ENCODE measurements at places on chromosomes 16 and 17.

GRCh38 chr17:42310787-42311215 lies 22.5 kb downstream of the STAT5A start:
- no peak for DNase-seq

- DNase-seq: no peak
These were observed 10.4 kb downstream of the BEAN1 start for GRCh38 chr16:66437391-66437945.

DNA sequence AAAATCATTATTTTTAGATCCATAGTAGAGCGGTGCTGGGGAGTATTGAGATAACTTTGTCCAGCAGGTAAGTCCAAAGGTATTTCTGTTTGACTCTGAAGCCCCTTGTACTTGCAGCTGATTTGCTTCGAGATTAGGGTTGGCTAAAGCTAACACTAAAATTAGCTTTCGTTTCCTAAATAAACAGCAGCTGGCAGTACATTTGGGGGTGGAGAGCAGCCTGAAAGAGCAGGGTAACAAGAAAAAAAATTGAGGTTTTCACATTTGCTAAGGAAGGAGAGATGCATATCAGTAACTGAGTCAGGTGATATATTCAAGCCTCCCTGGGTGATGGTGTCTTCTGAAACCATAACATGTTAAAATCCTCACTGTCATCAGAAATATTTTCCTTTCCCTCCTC lies 37.4 kb upstream of the TMC5 start:
- no peak for DNase-seq

- no peak for DNase-seq
These were observed 24.4 kb downstream of the ARHGAP17 start for GRCh38 chr16:24990803-24991202.

DNA sequence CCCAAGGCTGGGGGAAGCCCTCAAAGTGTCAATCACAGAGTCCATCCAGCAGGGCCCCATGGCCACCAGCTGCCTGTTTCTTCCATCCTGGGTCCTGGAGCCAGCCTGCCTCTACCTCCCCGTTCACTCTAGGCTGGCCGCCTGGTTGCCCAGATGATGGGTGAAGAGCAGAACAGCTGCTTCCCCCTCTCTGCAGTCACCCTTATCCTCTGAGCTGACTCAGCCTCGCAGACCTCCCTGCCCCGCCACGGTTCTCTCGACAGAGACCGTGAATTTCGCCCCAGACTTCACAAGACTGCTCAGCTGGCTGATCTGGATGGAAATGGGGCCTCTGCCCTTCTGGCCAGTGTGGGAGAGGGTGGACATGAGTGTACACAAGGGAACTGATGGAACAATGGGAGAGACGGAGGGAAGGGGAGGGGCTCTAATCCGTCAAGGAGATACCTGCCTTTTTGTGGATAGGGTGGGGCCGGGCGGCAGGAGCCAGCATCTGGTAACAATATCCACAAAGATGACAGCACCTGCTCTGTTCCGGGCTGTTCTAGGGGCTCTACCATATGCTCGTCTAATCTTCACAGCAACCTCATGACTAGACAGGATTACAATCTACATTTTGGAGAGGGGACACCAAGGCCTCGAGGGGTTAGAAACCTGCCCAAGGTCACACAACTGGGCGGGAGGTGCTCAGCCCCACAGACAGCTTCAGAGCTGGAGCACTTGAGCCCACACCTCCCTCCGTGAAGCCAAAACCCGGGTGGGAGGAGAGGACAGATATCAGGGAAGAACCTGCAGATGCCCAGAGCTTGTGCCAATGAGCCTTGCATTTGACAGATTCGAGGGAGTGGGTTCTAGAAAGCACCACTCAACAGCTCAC lies 136.0 kb downstream of the SDK2 start:
- no peak for DNase-seq

- no peak for DNase-seq
These were observed 182.5 kb downstream of the ZNF18 start for GRCh38 chr17:11814655-11815262.

- no peak for DNase-seq
These were observed 235.8 kb downstream of the MAP2K4 start for GRCh38 chr17:12256380-12256995.

- no peak for DNase-seq
These were observed 9.6 kb upstream of the EVPL start for GRCh38 chr17:76036497-76037261.

DNA sequence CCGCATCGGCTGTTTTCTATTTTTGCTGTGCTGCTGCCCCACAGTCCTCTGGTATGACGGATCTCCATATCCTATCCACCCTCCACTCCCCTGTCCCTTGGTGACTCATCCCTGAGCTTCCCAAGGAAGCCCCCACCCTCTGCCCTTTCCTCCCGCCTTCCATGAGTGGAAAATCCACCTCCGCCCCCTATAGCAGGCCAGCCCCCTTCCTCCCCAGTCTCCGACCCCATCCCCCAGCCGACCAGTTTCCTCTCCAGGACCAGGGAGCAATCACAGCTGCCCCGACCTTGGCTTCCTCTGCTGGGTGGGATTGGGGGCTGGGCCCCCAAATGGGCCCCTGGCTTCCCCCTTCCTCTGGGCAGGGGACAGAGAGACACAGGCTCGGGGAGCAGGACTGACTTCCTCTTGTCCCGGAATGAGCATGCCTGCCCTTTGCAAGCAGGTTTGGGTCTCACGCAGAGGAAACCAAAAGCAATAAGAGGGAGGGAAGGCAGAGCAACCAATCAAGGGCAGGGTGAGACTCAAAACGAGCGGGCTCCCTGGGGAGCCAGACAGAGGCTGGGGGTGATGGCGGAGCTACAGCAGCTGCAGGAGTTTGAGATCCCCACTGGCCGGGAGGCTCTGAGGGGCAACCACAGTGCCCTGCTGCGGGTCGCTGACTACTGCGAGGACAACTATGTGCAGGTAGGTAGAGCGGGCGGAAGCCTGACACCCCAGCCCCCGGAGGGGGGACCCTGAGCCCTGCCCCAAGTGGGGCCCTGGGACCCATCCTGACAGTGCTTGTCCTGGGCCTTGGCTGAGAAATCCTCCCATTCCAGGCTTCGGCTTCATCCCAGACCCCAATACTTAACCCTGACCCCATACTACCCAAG lies at the start of the genes ABI3 and GNGT2:
ABI3 (plus strand) TSS at position 550 of the 872 bp plus-strand sequence; CDS start at position 568, 18 bp downstream.
GNGT2 (minus strand) TSS at position 417 of the 872 bp plus-strand sequence. CDS start 3,152 bp downstream, outside the sequence.
- no peak for DNase-seq

DNA sequence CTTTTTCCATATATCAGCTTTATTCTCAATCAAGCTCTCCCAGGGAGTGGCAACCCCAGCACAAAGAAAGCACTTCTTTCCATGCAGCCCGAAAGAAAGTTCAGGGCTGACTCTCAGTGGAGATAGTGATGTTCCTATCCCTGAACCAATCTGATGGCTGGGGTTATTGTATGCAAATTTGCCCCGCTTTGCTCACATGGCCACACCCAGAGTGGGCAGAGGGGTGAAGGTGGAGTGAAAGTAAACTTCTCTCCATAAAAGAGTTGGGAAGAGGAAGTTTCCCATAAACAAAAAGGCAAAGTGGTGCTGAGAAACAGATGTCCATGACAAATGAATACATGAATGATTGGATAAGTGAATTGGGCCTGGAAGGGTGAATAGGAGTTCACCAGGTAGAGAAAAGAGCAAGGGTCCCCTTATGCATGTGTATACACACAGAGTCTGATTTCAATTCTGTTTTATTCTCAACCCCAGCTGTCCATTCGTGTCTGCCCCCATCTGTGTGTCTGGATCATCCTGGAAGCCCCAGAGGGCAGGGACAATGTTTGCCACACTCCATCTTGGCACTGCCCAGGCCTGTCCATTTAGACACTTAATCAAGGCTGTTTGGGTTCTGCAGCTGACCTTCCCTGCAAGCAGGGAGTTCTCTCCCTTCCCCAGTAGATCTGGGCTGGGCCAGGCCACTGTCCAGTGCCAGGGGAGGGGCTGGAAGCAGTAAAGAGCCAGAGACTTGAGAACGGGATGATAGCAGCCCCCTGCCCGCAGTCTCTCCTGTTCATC lies 14.1 kb upstream of the NGFR start:
- DNase-seq: no peak

DNA sequence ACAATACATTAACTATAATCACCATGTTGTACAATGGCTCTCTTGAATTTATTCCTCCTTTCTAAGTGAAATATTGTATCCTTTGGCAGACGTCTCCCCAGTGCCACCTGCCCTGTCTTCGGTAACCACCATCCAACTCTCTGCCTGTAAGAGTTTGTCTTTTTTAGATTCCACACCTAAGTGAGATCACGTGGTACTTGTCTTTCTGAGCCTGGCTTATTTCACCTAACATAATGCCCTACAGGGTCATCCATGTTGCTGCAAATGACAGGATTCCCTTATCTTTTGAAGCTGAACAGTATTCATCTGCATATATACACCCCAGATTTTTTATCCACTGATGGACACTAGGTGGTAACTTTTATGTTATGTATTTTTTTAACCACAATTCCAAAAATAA lies 24.2 kb downstream of the ORC6 start:
- no peak for DNase-seq

DNA sequence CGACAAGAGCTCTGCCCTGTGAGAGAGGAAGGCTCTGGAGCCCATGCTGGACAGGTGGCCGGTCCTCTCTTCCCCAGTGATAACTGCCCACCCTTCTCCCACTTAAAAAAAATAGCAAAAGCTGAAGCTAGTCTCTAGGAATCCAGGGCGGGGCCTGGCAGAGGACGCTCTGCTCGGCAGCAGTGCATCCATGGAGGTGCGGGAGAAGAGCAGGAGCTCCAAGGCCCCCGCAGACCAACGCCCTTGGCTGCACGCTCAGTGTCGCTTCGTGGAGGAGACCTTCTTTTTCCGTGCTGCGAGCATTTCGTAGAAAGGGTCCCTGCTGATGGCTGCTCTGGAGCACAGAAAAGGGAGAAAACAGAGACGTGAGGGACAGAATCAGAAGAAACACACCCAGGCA lies 98.6 kb upstream of the DNAH17 start:
- DNase-seq: no peak

DNA sequence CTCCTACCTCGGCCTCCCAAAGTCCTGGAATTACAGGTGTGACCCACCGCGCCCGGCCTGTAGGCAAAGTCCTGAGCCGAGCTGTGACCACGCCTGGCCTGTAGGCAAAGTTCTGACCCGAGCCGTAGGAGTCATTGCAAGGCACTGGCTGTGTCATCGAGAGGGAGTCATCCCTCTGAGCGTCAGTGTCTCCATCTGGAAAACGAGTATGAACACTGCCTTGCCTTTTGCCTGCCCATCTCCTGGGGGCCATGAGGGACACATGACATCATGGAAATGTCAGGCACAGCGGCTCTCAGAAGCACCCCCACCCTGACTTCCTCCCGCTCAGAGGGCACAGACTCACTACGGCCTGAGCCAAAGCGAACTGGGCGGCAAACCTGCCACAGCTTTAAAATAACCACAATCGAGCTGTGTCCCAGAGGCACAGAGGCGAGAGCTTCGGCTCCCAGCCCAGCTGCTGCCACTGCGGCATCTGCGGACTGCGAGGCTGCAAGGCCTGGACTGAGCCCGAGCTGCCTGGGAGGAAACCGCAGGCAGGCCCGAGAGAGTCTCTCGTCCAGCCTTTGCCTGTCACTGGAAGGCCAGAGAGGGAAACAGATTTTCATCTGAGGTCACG lies 50.8 kb downstream of the RPH3AL start:
- DNase-seq: no peak

GRCh38 chr17:49935526-49936210 lies 33.3 kb upstream of the DLX4 start:
- no peak for DNase-seq

DNA sequence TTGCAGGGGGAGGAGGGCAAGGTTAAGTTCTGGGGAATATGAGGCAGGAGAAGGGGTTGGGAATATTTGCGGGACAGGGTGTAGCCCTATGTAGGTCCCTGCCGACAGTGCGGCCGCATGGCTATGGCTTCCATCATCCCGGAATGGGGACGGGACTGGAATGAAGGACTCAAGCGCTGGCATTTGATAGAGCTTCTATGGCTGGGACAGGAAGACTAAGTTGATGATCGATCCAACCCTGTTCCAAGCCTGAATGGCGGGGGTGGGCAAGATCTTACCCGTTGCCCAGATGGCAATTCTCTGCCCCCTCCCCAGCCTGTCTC lies 47.1 kb downstream of the SRCIN1 start:
- DNase-seq: no peak

DNA sequence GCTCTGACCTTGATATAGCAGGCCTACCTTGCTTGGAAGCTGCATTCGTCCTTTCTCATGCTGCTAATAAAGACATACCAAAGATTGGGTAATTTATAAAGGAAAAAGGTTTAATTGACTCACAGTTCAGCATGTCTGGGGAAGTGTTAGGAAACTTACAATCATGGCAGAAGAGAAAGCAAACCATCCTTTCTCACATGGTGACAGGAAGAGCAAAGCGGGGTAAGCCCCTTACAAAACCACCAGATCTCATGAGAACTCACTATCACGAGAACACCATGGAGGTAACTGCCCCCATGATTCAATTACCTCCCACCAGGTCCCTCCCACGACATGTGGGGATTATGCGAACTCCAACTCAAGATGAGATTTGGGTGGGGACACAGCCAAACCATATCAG lies 6.0 kb upstream of the MAPT start:
- no peak for DNase-seq

Measured in liver (tissue), 10 donors.